ENCODE measurements at places on chromosomes 5 and 9.
A peak's percentile ranks its signal among the peaks of the same experiment; 100 is the strongest.

- no peak for DNase-seq
Observed at GRCh38 chr5:138884094-138884493, 9.0 kb upstream of the LRRTM2 start.

- no peak for DNase-seq
Observed at GRCh38 chr5:180391276-180391675, 38.1 kb upstream of the GFPT2 start.

DNA sequence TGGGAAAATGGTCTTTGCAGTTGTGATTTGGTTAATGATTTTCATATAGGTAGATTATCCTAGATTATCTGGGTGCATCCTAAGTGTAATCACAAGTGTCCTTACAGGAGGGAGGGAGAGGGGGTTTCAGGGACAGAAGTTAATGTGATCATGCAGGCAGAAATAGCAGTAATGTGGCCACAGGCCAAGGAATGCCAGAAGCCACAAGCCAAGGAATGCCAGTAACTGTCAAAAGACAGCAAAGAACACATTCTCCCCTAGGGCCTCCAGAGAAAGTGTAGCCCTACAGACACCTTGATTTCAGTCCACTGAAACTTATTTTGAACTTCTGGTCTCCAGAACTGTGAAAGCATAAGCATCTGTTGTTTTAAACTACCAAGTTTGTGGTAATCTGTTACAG, 2074.5 kb downstream of the MAT2B start:
- DNase-seq: no peak

- DNase-seq: peak; percentile 84
Observed at GRCh38 chr9:3508521-3509291, 17.1 kb downstream of the RFX3 start.

- no peak for DNase-seq
Observed at GRCh38 chr9:96136992-96137670, 164.8 kb downstream of the HSD17B3 start.

DNA sequence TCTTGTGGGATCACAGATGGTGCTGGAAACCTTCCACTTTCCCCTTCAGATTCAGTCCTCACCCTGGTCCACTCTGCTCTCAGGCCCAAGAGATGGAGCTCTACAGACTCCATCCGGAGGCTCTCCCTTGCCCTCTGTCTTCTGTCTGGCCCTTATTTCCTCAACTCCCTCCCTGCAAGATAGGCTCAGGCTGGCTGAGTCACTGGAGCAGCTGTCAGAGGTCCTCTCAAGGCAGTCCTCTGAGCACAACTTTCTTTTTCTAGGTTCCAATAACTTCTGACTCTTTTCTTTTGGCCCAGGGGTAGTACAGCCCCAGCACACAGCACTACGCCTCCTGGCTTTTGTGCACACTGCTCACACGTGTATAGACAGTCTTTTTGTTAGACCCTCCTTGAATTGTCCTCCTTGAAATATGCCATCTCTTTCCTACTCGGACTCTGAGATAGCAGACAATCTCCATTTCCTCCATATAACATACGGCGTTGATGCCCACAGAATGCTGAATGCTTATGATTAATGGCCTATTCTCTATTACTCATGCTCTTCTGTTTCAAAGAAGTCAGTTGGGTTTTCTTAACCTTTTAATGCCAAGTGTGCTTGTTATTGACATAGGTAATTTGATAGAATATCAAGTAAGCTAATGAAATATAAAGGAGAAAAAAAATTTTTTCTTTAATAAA, 193.1 kb downstream of the SLC12A2 start:
- DNase-seq: no peak

DNA sequence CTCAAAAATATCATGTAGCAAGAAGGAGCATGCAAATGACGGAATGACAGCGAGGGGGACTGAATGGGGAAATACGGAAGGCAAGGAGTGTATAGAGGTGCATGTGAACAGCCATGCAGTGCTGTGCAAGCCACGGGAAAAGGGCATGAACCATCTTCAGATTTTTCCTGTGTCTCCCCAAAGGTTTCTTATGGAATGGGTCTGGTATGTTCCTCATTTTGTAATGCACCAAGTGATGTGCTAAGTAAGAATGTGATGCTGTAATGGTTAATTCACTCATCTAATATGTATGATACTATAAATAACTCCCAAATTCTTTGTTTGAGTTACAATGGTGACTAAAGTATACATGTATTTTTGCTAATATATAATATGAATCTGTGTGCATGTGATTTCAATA, 99.0 kb upstream of the DAB2 start:
- DNase-seq: no peak

GRCh38 chr9:82606492-82607382, 456.2 kb downstream of the RASEF start:
- DNase-seq: peak; percentile 49

GRCh38 chr9:111662576-111663300, 1.3 kb downstream of the GNG10 start:
- no peak for DNase-seq

GRCh38 chr5:145243016-145243415, 592.1 kb downstream of the PRELID2 start:
- no peak for DNase-seq

GRCh38 chr5:126446498-126447224, 23.5 kb downstream of the GRAMD2B start:
- no peak for DNase-seq

DNA sequence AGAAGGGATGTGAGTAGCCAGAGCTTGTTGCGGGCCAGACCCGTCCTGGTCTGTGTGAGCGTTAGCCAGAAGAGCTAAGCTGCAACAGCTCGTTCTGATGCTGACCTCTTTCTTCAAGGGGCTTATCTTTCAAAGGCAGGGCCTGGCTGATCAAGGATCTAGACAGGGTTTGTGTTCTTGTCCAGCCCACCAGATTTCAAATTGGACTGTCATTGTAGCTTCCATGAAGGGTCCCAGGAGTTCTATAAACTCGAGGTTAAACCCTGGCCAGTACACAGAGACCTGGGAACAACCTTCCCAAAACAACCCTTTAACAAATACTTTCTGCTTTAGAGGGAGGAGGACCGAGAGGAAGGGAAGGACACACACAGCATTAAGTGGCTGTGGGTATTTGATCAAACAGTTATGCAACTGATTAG, 153.0 kb upstream of the TUT7 start:
- DNase-seq: no peak

DNA sequence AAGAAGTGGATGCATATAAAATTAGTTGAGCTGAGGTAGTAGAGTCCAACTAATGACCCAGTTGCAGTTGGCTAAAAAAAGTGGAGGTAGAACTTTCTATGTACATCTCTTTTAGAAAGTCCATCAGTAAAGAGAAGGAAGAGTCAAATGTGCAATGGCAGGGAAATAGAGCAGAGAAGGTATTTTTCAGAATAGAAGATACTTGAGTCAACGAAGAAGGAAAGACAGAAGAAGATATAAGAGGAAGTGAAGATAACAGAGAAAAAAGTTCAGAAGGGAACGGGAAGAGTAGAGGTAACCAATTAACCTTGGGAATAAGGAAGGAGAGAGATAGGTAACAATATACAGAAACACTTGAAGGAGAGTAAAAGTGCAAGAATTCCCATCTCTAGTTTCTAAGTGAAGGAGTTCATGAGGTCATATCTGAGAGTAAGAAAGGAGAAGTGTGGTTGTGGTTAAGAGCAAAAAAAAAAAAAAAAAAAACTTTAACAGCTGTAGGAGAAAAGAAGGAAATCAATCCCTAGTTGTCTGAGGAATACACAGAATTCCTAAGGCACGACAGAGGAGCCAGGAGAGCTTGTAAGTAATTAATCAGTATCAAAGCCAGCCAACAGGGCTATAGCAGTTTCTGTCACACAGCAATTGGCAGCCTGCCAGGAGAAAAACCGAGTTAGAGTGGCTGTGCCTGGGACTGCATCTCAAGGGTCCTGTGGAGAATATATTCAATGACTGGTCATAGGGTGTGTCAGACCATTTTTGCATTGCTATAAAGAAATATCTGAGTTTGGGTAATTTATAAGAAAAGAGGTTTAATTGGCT, 61.0 kb downstream of the ARL15 start:
- DNase-seq: peak; percentile 33

GRCh38 chr5:45399041-45399440, 297.1 kb downstream of the HCN1 start:
- no peak for DNase-seq

GRCh38 chr5:67154556-67155206, 41.9 kb downstream of the CD180 start:
- DNase-seq: peak; percentile 77

- DNase-seq: no peak
Observed at GRCh38 chr5:127231118-127231517, 59.5 kb upstream of the MEGF10 start.

- DNase-seq: no peak
Observed at GRCh38 chr5:76974785-76975184, 21.9 kb downstream of the CRHBP start.

GRCh38 chr9:131167146-131167692, 41.8 kb downstream of the NUP214 start:
- DNase-seq: no peak

DNA sequence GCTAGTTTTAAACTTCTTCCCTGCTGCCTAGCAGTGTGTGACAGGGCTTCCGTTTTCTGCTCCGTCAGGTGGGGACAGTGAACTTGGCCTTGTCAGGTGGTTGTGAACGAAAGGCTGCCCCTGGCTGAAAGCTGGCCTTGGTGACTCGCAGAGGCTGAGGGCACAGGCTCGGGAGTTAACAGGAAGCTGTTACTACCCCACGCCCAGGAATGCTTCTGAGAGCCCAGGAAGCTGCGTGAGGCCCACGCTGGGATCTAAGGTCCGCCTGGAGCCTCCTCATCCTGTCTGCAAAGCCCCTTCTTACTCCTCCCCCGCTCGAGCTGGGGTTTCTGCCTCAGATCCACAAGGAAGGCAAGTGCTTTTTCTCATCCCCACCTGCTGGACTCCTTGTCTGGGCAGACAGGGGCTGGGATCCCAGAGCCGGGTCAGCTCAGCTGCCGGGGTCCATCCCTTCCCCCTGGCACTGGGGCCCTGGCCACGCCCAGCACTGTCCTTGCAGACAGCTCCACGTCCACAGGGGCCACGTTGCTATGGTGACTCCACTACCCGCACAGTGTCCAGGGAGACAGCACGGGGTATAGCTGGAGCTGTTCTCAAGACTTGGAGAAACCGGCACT, 124.7 kb upstream of the TBC1D2 start:
- no peak for DNase-seq

DNA sequence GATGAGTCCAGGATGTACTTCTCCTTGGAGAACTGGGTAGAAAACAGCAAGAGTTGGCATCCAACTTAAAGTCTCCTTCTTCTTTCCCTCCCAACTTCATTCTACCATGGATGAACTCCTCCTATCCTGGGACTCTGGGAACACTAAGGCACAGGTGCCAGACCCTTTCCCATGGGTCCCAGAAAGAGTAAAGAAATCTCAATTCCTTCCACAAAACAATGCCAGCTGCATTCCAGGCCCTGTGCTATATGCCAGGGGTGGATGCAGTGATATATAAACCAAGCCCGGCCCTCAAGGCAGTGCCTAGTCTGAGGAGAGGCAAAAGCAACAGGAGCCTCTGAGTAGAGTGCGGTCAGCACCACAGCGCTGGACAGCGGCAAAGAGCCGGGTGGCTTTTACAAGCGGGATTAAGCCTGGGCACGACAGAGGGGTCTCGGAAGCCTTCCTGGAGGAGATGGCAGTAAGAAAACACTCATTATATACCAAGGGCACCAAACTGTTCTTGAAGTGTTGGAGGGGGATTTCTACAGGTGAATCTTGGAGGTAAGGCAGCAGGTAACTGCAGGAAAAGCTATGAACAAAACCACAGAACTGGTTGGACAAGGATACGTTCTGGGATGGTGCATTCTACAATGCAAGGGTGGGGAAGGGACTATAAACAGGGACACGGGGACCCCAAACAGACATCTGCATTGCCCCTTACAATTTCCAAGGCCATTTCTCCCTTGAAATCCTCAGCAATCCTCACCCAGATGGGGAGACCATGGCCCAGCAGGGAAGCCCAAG, 16.4 kb upstream of the TOR2A start:
- no peak for DNase-seq

GRCh38 chr9:90726215-90726614, 75.4 kb upstream of the SYK start:
- DNase-seq: no peak

- no peak for DNase-seq
Observed at GRCh38 chr5:145110834-145111233, 724.3 kb downstream of the PRELID2 start.

- DNase-seq: no peak
Observed at GRCh38 chr9:26729187-26729586, 163.4 kb downstream of the CAAP1 start.

- DNase-seq: peak; percentile 28
Observed at GRCh38 chr5:127757576-127757975, 54.4 kb downstream of the CCDC192 start.

GRCh38 chr5:114319236-114319635, 42.6 kb upstream of the KCNN2 start:
- no peak for DNase-seq

DNA sequence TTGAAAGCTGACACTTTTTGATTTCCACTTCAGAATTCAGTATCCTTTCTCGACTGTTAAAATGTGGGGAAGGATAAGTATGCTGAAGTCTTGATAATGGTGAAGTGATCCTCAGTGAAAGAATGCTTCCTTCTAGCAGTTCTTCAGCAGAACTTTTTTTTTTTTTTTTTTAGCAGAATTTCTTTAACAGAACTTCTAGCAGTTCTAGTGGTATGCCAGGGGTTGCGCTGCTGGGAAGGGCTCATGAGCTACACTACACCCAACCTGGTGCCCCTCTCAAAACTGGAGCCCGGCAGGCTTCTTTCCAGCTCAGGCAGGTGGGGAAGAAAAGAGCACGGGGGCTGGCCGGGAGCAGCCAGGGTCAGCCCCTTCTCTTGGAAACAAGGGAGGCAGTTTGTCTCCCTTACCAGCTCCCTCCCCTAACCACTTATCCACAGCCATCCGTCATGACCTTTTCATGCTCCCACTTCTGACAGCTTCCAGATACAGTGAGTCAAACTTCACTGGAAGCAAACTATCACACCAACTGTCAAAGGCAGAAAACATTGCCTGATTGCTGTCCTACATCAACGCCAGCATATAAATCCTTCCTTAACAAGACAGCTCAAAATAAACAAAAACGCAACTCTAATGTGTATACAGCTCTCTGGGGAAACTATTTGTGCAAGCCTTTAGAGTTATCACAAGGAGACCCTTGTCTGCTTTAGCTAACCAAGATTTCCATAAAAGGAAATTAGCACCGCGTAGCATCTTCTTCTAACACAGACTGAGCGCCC, 211.5 kb downstream of the GAPVD1 start:
- DNase-seq: no peak

DNA sequence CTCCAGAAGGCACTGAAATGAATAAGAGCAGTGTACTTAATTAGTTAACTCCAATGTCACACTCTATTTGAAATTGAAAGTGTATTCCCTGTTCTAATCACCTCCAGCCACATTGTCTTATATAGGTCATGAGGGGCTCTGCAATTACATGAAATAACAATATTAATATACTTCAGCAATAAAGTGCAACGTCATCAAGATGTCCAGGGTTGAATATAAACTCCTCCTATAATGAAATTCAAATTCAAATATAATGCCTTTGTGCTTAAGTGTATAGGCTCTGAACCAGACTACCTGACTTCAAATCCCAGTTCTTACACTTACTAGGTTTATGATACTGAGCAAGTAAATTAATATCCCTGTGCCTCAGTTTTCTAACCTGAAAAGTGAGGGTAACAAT, 195.6 kb upstream of the SMC2 start:
- no peak for DNase-seq
